Motor neuron (in vitro differentiated cells): ENCODE measurements at places on chromosomes 13 and 19. TPM values are rescaled to one million over a fixed set of nuclear protein-coding genes. Genes with fewer than 3 reads are reported as not detected.

DNA sequence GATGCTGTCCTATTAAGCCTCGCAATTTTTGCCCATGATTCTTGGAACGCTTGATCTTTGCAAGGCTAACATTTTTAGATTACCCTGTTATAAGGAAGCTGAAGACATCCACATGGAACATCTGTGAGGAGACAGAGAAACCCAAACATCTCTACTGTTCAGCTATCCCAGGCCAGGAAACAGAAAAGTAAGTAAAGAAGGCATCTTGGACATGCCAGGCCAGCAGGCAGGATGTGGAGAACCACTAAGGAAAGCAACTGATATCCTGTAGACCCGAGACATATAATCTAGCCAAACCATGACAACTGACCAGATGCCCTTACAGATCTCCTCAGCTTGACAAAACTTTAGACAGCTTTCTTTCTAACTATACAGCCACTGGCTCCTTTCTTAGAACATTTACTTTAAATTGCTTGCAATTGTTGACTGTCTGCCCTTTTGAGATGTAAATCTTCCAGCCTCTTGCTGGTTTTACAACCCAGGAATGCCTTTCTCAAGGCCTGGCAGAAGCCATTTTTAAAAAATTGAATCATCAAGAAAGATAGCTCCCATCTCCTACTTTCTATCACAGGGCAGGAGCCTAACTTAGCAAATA is 255.8 kb upstream of the DACH1 start:
- no peak for ATAC-seq

The EXOC3L2 gene
- total RNA-seq, result 0.35 TPM in 1 of 2 replicates, not detected in the other

GRCh38 chr19:31342926-31343325 is 6.3 kb downstream of the TSHZ3 start:
- ATAC-seq, result no peak

DNA sequence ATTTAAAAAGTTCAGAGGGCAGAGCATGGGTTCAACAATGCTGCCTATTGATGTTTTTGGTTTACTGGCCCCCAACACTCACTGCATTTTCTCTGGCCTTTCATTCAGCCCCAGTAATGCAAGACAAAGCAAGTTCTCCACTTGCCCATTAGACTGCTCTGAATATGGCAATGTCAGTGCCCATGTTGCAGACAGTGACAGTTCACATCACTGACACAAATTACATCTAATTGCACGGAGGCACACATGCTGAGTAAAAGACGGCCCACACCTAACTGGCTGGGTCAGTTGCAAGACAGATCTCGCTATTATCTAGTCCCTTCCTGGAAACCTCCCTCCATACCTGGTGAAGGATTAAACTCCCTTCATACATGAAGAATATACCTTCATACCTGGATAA is 54.0 kb downstream of the ENOX1 start:
- ATAC-seq, result no peak
